ENCODE measurements at places on chromosomes 12 and 14.

- no peak for DNase-seq
Measured at GRCh38 chr14:64730061-64730440, 25.8 kb downstream of the PLEKHG3 start.

- no peak for DNase-seq
Measured at GRCh38 chr12:1351926-1352325, 242.5 kb downstream of the FBXL14 start.

GRCh38 chr14:93317875-93318807 lies 14.7 kb downstream of the BTBD7 start:
- DNase-seq = no peak

- no peak for DNase-seq
Measured at GRCh38 chr12:19741132-19741489, 301.8 kb downstream of the AEBP2 start.

DNA sequence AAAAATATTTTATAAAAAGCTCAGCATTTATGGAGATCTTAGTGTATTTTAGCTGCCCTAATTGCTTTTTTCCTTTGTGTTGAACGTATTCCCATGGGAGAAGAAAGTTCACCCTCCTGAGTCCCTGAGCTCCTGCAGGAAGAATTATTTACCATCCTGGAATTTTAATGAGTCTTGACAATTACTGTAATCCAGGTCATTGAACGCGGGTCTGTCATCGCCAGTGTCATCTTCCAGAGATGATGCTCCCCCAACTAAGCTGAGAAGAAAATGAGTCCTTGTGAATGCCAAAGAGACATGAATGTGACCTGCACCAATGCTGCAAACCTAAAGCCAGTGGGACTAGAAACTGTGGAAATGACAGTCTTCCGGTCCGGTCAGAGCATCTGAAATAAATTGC lies 129.5 kb downstream of the FBXL14 start:
- no peak for DNase-seq

DNA sequence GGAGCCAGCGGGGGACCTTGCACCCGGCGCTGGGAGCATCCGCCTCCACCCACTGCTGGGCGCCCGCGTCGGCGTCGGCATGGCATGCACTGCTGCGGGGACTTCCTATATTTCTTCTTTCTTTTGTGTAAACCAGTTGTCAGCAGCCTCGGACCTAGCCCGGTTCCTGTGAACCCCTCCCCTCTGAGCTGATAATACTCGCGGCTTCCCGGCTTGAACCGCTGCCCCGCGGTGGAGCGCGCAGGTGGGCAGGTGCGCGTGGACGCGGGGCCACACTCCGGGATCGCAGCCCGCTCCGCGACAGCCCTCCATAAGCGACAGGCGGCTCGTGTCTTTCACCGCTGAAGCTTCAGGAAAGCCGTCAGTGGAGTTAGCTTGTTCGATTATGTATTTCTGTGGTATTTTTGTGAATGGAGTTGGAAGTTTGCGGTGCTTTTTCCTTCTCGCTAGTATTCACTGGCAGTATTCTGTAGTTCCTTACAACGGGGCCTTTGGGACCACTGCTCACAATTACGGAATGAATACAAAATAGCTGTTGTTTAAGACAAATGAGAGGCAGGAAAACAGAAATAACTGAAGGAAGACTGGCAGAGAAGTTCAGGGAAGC lies 870 bp downstream of the BMAL2 start:
- DNase-seq = peak; percentile 3

GRCh38 chr12:104568935-104569334 lies 112.2 kb downstream of the CHST11 start:
- no peak for DNase-seq

DNA sequence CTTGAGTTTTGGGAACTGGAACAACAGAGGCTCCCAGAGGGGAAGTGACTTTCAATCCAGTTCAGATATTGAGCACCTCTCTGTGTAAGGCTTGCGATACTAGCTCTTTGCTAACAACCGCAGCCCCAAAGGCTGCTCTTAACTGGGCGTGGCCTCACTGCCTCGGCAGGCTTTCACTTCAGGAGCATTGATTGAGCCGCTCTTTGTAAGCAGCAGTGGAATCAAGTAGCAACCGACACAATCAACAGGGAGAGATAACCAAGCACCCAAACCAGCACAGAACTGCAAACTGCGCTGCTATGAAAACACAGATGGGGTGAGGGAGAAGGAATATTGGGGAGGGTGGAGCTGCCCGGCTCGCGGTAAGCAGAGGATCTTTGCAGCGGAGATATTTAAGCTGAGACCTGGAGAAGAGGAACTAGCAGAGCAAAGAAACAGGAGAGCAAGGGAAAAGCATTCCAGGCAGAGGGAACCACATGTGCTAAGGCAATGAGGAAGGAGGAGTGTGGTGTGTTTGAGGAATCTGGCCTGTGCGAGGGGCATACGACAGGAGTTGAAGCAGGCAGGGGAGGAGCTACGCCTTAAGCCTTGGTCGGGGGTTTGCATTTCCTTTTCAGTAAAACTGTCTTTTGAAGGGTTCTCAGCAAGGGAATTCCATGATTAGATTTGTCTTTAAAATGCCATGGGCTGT lies 17.3 kb upstream of the YY1 start:
- peak; percentile 63 for DNase-seq

DNA sequence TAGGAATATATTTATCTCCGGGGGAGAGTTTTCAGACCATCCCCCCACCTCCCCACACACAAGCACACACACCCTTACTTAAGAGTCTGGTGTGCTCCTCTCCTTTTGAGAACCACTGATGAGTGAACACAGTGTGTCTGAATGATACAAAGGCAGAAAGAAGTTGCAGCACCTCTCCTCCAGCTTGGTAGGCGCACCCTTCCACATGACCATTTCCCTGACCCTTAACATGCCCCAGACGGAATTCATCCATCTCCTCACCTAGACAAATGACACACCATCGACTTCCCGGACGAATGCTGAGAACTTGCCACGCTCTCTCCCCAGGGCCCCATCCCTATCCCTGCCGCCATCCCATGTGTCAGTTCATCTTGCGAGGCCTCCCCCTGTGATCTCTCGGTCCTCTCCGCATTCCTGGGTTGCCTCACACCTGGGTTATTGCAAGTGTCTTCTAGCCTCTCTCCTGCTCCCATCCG lies 3.9 kb downstream of the TNFRSF1A start:
- no peak for DNase-seq

Data from activated CD4-positive, alpha-beta T cell treated with anti-CD3 and anti-CD28 coated beads, Interleukin-2, amount 50 U/mL, for 1 hour (primary cell).